ENCODE measurements at places on chromosomes 7 and 10.

DNA sequence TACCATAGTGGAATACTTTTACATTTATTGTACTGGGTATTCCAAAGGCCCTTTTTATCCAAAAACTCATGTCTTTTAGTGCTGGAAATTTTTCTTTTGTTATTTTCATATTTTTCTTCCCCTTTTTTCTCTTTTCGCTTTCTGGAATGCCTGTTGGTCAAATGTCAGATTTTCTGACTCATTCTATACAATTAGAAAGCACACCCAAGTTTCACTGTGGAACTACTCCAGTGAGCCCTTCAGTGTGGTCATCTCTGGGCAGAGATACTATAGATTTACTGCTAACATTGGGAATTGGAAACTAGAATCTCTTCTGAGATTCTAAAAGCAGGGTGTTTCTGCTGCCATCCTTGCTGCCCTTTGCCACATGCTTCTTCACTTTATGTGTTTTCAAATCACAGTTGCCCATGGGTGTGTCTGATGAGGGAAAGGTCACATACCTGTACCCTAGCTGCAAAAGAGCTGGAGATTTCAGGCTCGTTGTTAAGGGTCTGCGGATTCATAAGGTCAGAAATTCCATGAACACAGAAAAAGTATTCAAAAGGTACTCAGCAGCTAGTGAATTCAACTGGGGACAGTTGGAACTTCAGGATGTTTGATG is 5.6 kb upstream of the WASL start:
- no peak for DNase-seq

GRCh38 chr7:18475488-18475887 is 20.1 kb upstream of the HDAC9 start:
- DNase-seq, result no peak

DNA sequence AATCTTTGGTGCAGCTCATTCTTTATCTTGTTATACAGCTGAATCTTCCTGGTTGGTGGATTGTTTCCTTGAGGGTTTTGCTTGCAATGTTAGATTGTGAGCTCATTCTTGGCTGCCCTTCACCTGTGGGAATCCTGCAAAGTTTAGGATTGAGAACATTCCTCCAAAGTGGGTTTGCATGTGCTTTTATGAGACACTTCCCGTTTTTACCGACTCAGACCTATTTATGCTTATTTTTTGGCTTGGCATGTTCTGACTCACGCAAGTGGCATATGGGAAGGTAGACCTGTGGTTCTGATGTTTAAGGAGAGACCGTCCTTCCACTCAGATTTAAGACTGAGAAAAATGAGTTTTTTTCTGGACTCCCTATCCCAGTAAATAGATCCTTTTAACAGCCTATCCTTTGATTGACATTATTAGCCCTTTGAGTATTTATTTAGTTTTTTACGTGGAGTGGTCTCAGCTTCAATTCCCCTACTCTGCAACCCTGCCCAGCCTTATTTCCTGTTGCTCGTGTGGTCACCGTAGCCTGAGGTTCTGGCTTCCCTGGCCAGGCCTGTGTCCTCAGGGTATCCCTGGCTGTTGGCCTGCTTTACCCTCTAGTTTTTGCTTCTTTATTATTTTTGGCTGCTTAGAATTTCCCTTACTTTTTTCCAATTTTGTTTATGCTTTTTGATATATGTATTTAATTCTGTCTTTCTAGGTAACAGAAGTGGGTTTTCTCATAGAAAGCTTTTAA is 13.4 kb upstream of the PRF1 start:
- no peak for DNase-seq

- no peak for DNase-seq
These were observed 492.4 kb upstream of the SORCS1 start for GRCh38 chr10:107656932-107657331.

DNA sequence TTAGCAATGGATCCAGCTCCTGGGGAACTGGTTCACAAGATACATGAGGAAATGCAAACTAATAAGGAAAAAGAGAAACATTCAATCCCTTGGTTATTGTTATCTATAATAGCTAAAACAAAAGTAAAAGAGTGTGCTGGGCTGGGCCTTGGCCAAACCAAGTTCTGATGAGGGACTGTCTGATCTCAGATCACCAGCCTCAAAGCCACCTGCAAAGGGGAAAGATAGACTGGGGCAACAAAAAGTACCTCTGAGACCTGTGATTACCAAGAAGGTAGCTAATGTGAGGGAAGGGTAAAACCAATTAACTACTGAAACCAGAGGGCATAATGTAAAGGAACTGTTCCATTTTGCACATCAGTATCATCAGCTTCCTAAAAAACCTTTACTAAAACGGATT is 51.2 kb downstream of the HTR7 start:
- no peak for DNase-seq

DNA sequence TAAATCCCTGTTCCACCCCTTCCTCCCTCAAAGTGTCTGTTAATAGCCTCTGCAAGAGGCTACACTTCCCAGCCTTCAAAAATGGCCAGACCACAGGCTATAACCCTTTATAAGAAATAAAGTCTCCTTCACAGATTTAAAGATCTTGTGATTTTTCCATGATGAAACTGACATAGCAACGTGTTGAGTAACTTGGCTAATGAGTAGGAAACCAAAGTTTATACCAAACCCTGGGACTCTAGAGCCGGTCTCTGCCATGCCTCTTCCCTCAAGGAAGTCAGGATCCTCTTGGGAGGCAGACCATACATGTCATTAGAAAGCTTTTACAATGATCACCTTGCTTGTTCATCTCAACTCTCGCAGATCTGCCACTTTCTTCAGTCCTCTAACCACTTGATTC is 44.4 kb downstream of the GRM8 start:
- DNase-seq, result no peak
